ENCODE measurements at places on chromosomes 7 and 10. TPM values are rescaled to one million over a fixed set of nuclear protein-coding genes. Genes with fewer than 3 reads are reported as not detected.

Gene OR9A2
- total RNA-seq, result not detected

Gene C1QL3
- 0.21 TPM for total RNA-seq

Gene PDIA4
- total RNA-seq, result 138 TPM

Gene GRID1
- total RNA-seq, result not detected

Gene NPTX2
- total RNA-seq, result not detected
